ENCODE measurements at places on chromosomes 12 and 14.

- DNase-seq, result no peak
Measured at GRCh38 chr12:67601126-67601525, 47.4 kb upstream of the DYRK2 start.

- DNase-seq, result no peak
Measured at GRCh38 chr12:84763107-84763506, 149.5 kb downstream of the SLC6A15 start.

- DNase-seq, result peak; percentile 55
Measured at GRCh38 chr12:91866566-91866965, 279.1 kb downstream of the BTG1 start.

GRCh38 chr12:57258977-57259970, 8.3 kb upstream of the STAC3 start:
- DNase-seq, result no peak

Measured in NCI-H1930 (cell line).